ENCODE measurements at places on chromosomes 16 and 17.

DNA sequence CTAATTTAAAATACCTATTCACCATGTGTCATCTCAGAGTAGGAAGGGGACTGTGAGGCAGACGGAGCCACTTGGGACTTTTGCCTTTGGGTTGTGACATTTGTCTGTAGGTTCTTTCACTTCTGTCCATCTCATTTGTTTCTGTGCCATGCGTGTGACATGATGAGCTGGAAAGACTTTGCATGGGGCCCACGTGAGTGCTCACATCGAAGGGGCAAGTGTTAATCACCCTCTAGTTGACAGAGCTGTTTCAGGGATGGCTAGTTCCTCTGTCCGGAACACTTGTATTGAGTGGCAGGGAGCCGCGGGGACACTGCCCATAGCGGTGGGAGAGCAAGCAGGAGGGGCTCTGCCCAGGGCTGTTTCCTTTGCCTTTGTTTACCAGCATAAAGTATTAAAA is 112.0 kb downstream of the RPTOR start:
- peak; percentile 29 for DNase-seq

GRCh38 chr16:68884861-68885720 is 41.8 kb downstream of the TANGO6 start:
- DNase-seq: no peak

GRCh38 chr16:67430977-67431774 is at the start of gene HSD11B2:
TSS of gene HSD11B2 (plus strand) at chr16:67431121. CDS start at chr16:67431249, 128 bp downstream.
- DNase-seq: no peak

GRCh38 chr16:2905988-2906387 is 5.7 kb upstream of the FLYWCH1 start:
- DNase-seq: no peak

- no peak for DNase-seq
Measured at GRCh38 chr17:15918661-15919259, 26.2 kb upstream of the ADORA2B start.

- no peak for DNase-seq
Measured at GRCh38 chr16:53924331-53925106, 220.6 kb downstream of the FTO start.

DNA sequence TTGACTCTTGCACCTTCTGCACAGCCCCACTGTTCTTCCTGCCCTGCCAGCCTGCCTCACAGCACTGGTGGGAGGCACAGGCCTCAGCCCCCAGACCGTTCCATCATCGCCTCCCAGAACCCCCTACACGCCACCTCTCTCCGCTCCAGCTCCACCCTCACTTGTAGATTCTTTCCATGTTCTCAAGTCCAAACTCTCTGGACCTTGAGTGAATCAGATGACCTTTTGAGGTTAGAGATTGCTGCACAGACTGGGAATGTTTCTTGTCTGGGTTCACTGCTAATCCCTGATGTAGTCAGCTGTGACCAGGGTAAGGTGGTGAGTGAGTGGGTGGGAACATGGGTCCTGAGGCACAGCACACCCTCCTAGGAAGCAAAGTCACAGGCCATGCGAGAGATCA is 272.4 kb downstream of the IRF8 start:
- DNase-seq: no peak

GRCh38 chr16:9258423-9259051 is 167.1 kb downstream of the HAPSTR1 start:
- DNase-seq: peak; percentile 22

- DNase-seq: no peak
Measured at GRCh38 chr16:11384956-11385586, 39.8 kb downstream of the RMI2 start.

DNA sequence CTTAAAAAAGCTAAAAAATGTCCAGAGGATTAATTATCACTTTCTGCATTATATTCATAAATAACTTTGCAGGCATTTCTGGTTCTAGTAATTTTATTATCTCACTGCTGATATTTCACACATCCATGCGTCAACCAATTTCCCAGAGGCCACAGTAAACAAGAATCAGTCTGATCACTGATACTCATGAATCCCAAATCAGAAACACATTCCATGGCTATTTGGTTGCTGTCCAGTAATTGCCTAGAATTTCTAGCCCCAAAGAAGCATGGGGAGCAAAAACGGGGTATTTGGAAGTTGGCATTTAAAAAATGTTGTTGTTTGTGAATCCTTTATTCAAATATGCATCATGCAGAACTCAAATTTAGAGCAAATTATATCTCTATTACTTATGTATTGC is 244.8 kb downstream of the CDH8 start:
- no peak for DNase-seq

DNA sequence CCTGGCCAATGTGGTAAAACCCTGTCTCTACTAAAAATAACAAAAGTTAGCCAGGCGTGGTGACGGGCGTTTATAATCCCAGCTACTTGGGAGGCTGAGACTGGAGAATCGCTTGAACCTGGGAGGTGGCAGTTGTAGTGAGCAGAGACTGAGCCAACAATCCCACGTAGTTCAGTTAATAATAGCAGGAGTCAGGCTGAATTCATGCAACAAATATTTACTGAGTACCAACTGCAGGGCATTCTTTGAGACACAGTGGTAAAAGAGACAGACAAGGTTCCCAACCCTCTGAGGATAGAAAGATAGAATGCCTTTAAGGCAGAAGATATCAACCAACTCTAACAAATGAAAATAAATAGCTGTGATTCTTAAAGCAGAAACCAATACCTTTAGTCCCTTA is 39.1 kb downstream of the SPOP start:
- no peak for DNase-seq

- DNase-seq: no peak
Measured at GRCh38 chr16:17339764-17340541, 130.8 kb downstream of the XYLT1 start.

GRCh38 chr17:81534157-81535006 is 6.2 kb downstream of the FSCN2 start:
- DNase-seq: no peak

GRCh38 chr16:3577302-3577752 is at the start of gene NLRC3:
TSS of gene NLRC3 (minus strand) at chr16:3577403. CDS start at chr16:3565036, 12,367 bp downstream.
- peak; percentile 31 for DNase-seq

DNA sequence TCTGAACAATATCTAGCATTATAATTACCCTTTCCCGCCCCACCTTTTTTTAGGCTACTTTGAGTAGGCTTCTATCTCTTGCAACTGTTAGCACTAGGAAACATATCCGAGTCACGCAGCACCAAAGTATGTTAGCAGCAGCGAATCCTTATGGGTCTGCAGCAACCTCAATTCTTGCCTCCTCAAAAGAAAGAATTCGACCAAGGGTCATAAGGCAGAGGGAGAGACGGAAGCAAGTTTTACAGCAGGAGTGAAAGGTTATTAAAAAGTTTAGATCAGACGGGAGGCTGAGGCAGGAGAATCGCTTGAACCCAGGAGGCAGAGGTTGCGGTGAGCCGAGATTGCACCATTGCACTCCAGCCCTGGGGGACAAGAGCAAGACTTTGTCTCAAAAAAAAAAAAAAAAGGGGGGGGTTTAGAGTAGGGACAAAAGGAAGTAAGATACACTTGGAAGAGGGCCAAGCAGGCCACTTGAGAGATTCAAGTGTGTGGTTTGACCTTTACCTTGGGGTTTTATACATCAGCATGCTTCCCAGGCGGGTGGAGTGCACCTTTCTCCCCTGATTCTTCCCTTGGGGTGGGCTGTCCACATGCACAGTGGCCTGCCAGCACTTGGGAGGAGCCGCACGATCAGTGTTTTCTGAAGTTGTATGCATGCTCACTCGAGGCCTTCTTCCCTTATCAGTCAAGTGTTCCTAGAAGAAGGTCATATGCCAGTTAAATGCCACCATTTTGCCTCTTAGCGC is 67.7 kb downstream of the HLF start:
- no peak for DNase-seq

DNA sequence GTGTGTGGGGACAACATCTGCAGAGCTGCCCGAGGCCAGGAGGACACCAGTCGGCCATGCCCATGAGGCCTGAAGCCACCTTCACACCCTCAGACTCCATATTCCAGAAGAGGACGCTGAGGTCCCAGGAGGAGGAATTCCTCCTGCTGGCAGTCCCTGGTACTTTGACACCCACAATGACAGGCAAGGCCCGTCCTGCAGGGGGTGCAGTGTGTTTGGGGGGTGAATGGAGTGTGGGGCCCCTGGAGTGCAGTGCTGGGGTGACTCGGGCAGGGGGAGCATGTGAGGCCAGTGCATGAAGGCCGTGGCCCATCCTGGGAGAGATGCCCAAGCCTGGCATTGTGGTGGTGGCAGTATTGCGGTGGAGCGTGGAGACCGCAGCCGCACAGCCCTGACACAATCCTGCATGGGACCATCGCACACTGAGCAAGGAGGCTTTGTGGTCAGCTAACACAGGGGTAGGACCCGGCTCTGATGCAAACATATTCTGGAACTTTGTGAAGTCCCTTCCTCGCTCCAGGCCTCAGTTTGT is 52.2 kb downstream of the ZDHHC7 start:
- no peak for DNase-seq

GRCh38 chr17:5897275-5897911 is 172.8 kb upstream of the WSCD1 start:
- no peak for DNase-seq

GRCh38 chr17:65750166-65750565 is 188.7 kb upstream of the AXIN2 start:
- no peak for DNase-seq

DNA sequence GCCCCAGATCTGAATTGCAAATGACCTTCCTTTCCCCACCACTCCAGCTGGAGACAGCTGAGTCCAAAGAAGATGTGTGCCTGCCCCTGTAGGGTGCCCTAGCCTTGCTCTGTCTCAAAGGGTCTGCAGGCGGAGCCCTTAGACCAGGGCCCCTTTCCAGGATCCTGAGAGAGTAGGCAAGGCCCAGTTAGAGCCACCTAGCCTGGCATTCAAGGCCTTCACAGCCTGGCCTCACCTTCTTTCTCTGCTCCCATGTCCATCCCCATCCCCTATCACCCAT is 66.6 kb upstream of the LHX1 start:
- no peak for DNase-seq

GRCh38 chr16:4640572-4641305 is 16.1 kb downstream of the MGRN1 start:
- DNase-seq: no peak

GRCh38 chr16:64196444-64196843 is 925.4 kb downstream of the CDH11 start:
- no peak for DNase-seq

DNA sequence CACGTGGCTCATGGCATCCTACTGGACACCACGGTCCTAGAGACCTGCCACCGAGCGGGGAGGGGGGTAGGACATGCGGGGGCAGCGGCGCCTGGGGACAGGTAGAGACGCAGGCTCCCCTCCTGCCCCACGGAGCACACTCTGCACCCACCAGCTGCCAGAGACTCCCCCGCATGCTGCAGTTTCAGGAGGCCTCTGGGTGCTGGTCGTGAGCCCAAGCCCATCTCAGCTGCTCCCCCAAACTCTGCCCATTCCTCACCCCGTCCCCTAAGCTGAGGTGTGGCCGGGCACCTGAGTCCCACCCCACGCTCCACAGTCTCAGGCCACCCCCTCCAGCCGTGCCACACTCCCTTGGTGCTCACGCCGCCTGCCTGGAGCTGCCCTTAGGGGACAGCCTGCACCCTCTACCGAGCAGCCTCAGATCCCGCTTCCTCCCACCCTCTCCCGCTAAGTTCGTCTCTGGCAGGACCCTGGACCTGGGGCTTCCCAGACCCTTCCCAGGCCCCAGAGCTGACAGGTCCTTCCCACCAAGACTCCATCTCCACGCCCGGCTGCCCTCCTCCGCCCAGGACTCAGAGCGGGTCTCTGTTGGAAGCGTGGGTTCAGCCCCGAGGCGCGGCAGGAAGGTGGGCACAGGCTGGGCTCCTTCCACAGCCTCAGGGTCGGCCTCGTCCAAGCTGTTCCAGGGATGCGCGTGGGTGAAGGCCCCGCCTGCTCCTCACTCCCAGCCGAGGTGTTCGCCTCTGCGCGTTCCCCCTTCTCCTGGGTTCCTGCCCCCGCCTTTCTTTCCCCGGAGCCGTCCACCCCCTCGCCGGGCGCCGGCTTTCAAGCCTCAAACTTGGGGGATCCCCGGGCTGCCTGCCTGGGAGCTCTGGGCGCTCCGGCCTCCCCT is 1.3 kb downstream of the RAB40B start:
- no peak for DNase-seq

DNA sequence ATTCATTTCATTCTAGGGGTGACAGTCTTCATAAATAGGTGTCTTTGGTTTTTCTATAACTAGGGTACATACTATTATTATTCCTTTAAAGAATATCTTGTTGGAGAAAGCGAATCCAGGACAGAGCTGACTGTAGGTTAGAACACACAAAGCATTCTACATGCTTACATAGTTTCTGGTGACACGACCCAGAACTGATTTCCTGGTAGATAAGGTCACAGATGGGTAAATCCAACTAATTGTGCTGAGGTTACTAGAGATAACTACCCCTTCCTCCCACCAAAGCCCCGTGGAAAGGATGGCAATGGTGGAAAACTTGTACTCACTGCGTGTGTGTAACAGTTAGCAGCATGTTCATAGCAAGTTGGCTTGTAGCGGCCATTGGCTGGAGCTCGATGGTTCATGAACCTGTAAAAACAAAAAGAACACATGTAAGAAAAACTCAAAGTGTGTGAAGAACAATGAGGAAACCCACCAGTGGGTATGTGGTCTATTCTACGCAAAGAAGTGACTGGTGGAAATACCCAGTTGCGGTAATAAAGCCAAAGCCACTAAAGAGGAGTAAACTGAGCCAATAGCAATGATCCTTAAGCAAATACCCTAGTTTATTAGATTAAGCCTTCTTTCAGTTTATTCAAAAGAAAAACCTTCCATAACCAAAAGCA is 7.7 kb downstream of the MMD start:
- DNase-seq: no peak

DNA sequence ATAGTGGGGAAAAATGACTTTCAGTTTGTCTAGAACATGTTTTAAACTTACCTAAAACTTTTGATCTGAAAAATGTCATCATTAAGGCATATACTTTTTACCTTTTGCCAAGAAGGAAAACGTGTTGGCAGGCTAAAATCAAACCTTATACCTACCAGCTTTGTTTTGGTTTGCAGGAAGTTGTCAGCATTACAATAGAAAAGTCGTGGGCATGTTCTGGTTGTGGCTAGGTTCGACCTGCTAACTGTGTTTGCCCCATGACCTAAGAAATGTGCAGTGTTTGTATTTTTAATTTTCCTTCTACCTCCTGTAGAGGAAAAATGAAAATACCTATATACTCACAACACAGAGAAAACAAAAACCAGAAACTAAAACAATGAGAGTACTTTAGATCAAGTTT is 13.0 kb downstream of the SKAP1 start:
- no peak for DNase-seq

GRCh38 chr16:2586241-2586640 is 48.4 kb downstream of the PDPK1 start:
- DNase-seq: no peak
